Activated CD8-positive, alpha-beta T cell treated with anti-CD3 and anti-CD28 coated beads, Interleukin-2, amount 10 ng/mL, durations not matched to agents 7 days and 5 days (primary cell): ENCODE measurements at places on chromosomes 3 and 15. TPM values are rescaled to one million over a fixed set of nuclear protein-coding genes. Genes with fewer than 3 reads are reported as not detected.

GP9 gene
- total RNA-seq = not detected

TMCO5A gene
- not detected for total RNA-seq

GRCh38 chr3:132605374-132605792, 8.3 kb downstream of the ACKR4 start:
- DNase-seq = no peak

GRCh38 chr15:31957581-31957980, 72.7 kb upstream of the CHRNA7 start:
- no peak for DNase-seq

DNA sequence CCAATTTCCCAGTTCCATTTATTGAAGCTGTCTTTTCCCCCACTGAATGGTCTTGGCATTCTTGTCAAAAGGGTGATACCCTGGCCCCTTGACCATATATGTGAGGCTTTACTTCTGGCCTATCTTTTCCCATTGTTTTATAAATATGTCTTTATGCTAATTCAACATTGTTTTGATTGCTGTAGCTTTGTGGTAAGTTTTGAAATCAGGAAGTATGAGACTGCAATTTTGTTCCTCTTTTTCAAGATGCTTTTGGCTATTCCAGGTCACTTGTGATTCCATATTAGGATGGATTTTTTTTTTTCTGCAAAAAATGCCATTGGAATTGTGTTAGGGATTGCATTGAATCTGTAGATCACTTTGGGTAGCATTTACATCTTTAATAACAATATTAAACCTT, 141.2 kb upstream of the MANF start:
- DNase-seq = no peak

- DNase-seq = no peak
These were observed 116.1 kb downstream of the FAM43A start for GRCh38 chr3:194801461-194802432.

- no peak for DNase-seq
These were observed 71.0 kb upstream of the GALNT15 start for GRCh38 chr3:16103472-16103871.

GRCh38 chr15:69673291-69673881, 220.8 kb downstream of the RPLP1 start:
- DNase-seq = no peak

- no peak for DNase-seq
These were observed 1145.7 kb downstream of the EPHA3 start for GRCh38 chr3:90253131-90253530.

DNA sequence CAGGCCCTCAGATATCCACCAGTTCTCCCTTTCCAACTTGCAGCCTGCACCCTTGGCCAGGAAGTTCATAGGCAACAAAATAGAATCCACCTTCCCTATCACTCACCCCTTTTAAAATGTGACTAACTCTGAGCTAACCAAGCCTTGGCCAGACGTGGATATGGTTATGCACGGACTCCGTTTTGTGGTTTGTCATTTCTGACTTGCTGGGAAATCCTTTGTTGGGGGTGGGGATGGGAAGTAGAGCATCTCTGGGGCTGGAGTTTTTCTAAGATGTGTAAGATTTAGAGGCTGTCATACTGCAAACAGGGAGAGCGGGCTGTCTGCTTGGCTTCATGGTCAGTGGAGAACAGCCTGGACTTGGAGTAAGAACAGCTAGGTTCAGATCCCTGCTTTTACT, 62.6 kb downstream of the SMAD3 start:
- no peak for DNase-seq

- DNase-seq = no peak
These were observed 31.4 kb downstream of the ALS2CL start for GRCh38 chr3:46661776-46662766.

GRCh38 chr3:179961703-179962078, 75.0 kb downstream of the PEX5L start:
- DNase-seq = no peak

DNA sequence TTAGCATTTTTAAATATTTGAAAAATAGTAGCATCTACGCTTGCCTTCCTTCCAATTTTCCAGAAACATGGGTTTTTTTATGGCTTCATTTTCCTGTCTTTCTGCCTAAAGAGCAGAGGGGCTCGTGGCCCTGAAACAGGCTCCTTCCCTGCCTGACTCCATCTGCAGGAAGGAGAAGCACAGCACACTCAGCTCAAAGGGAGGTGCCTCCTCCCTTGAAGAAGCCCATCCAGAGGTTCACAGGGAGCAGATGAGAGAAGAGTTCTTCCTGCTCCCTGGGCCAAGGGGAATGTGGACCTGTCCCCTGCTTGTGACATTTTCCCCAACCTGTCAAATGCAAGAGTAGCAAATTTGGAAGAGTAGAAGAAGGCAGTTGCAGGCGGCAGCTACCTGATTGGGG, 55.8 kb downstream of the BBX start:
- no peak for DNase-seq
